ENCODE measurements at places on chromosomes 12 and 14.

DNA sequence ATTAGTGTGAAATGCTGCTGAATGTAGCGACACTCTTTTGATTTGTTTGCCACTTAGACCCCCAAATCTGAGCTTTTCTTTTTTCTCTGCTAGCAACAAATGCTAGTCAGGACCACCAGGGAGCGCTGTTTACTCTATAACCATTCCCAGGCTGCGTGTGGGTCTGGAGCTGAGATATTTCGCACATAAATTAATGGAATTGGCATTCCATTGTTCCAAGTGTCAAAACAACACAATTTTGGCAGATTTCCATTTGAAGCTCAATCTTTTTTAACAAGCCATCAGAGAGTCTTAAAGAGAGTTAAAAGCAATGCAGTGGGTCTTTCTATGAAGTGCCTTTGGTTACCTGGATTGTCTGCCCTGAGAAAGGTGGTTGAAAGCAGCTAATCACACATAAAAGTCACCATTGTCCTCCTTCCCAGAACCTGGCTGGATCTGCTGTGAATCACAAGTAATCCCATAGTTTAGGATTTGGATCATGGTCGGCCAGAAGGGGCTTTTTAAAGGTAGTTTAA lies 7.4 kb upstream of the TMEM132C start:
- DNase-seq, result peak; percentile 24

DNA sequence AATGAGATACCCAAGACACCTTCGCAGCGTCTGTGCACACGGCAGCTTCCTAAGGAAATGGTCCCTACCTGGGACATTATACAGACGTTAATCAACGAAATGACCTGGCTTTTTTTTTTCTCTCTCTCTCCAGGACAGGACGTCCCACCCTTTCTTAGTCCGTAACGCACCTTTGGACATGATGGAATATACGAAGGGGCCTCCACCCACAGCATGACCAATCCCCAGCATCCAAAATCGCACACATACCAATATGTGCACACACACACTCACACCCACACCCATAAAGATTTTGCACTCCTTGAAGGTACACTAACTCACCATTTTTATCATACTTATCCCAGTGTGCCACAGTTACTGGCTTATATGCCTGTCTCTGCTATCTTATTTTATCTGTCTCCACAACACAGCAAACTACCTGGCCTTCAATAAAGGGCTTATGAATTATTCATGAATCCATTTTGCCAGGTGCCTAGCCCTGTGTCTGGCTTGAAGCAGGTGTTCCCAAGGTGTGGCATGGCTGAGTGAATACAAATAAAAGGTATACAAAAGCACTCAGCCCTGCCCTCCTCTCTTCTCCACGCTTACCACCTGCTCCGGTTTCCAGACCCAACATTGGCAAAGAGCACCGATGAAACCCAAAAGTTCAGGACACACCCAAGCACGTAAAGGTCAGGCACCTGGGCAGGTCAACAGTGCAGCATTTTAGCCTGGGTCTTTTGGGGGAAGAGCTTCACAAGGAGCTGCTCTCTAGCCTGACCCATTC lies 2.2 kb downstream of the SCNN1A start:
- DNase-seq, result no peak

GRCh38 chr12:132477017-132477702 lies 12.8 kb upstream of the FBRSL1 start:
- DNase-seq, result no peak

GRCh38 chr12:15787778-15788177 lies 1.4 kb downstream of the EPS8 start:
- no peak for DNase-seq

Measured in GM13976 (cell line).